ENCODE measurements at places on chromosomes 2 and 18. TPM values are rescaled to one million over a fixed set of nuclear protein-coding genes. Genes with fewer than 3 reads are reported as not detected.

- DNase-seq, result no peak
Measured at GRCh38 chr18:60020107-60020925, 120.5 kb downstream of the PMAIP1 start.

GRCh38 chr2:237896956-237897355 is 37.5 kb downstream of the RAMP1 start:
- no peak for DNase-seq

GRCh38 chr2:177397481-177398289 is 5.1 kb downstream of the AGPS start:
- DNase-seq, result no peak

DNA sequence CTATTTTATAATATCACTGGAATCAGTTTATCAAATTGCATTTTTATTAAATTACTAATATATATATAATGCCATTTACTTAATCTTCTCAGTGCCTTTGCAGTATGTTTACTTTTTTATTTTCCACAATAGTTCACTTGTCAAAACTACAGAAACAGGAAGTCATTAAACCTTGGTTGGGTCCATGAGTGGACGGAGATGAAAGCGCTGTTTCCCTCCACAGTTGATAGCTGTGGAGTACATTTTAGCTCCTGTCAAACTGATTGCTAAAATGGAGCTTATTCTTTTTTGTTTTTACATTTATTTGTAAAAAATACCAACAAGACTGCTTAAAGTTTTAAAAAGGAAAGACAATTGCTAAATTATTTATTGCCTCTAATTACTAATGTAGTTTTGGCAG is 19.2 kb downstream of the MFF start:
- no peak for DNase-seq

The SCN7A gene
- total RNA-seq, result 0.39 TPM

DNA sequence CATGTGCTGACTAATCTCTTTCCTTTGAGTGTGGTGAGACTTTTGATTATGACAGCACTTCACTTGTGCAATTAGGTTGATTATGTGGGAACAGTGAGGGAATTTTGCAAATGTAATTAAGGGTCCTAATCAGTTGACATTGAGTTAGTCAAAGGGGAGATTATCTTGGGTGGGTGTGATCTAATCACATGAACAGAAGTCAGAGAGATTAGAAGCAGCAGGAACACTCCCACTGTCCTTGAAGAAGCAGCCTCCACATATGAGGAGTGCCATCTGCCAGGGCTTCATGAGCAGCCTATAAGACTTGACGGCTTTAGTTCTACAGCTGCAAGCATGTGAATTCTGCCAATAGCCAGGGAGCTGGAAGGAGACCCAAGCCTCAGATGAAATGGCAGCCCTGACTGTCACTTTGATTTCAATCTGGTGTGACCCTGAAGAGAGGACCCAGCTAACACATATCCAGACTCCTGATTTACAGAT is 89.4 kb upstream of the APCDD1 start:
- no peak for DNase-seq

DNA sequence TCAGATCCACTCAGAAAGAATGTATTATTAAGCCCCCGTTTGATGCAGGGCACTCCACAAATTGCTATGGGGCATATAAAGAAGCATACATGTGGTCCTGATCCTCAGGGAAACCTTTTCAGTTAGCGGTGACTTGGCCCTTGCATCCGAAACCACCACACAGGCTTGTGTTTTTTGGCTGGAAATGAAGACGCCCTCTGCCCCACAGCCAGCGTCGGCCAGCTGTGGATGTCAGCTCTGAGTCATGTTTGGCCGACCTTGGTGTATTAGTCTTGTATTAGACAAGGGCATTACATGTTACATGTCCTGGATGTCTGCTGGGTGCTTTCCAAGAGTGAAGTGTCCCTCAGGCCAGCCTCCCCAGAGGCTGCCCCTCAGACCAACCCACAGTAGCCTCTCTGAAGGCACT is 107.6 kb upstream of the MAP3K20 start:
- no peak for DNase-seq

- DNase-seq, result no peak
Measured at GRCh38 chr2:18491577-18491976, 68.9 kb downstream of the RDH14 start.

DNA sequence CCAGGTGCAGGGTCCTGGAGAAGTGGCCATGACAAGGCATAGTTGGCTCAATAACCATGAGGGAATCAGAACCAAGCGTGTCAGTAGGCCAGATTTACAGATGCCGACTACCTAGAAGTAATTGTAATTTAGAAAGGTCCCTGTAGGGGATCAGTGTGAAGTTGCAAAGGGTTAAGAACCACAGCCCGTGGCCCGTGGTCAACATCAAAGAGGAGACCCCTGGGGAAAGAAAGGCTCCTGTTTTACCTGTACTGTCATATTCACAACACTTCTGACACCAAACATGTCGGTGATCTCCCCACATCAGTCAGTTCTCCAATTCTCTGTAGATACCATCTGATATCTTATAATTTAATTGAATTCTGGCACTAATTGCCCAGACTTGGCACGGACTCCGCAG is 31.0 kb downstream of the SP100 start:
- DNase-seq, result no peak

- no peak for DNase-seq
Measured at GRCh38 chr18:9386879-9387278, 52.3 kb downstream of the TWSG1 start.

- DNase-seq, result no peak
Measured at GRCh38 chr2:160664603-160665140, 171.1 kb upstream of the RBMS1 start.

All from neural crest cell (in vitro differentiated cells).